MM.1S (cell line): ENCODE measurements at places on chromosomes 3 and 15.

GRCh38 chr3:112656043-112656442 is 15.1 kb upstream of the CCDC80 start:
- H3K36me3 ChIP-seq, result no peaks in the 10 kb centered on the region
- no peak for DNase-seq
- H3K4me3 ChIP-seq, result no peak overlapping the region
- no peaks in the 10 kb centered on the region for H3K4me1 ChIP-seq
- no peak overlapping the region for H3K27ac ChIP-seq
- no peaks in the 10 kb centered on the region for H3K27me3 ChIP-seq

DNA sequence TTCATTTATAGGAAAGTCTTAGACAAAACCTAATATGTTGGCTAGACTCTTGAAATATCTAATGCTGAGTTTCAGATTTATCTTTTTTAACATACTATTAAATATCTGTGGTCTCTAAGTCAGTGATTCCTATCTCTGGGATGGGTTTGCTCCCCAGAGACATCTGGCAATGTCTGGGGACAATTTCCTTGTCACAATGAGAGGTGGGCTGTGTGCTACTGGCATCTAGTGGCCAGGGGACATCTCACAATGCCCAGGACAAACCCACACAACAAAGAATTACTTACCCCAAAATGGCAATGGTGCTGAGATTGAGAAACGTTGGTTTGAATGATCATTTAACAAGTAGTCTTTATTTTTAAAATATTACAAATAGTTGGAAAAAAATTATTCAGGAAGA is 602.1 kb downstream of the MAGI1 start:
- H3K36me3 ChIP-seq, result no peaks in the 10 kb centered on the region
- no peak overlapping the region for H3K4me3 ChIP-seq
- no peak overlapping the region for H3K27ac ChIP-seq
- no peaks in the 10 kb centered on the region for H3K4me1 ChIP-seq
- DNase-seq, result peak; percentile 10

DNA sequence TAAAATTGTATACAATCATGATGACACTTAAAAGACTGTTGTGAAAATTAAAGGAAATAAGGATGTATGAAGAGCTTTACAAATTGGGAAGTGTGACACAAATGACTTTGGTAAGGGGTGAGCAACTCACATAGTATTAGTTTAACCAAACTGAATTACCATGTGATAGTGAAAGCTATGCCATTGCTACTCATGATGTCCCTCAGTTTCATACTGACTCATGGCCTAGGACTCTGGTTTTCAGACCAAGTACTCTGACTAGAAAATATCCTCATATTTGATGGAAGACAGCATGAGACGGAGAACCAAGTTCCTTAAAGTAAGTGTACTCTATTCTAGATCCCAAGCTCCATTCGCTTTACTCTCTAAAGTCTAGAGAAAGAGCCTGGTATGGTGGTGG is 203.2 kb upstream of the ICE2 start:
- no peaks in the 10 kb centered on the region for H3K36me3 ChIP-seq
- no peak overlapping the region for H3K27ac ChIP-seq
- no peak overlapping the region for H3K4me3 ChIP-seq
- no peaks in the 10 kb centered on the region for H3K27me3 ChIP-seq

DNA sequence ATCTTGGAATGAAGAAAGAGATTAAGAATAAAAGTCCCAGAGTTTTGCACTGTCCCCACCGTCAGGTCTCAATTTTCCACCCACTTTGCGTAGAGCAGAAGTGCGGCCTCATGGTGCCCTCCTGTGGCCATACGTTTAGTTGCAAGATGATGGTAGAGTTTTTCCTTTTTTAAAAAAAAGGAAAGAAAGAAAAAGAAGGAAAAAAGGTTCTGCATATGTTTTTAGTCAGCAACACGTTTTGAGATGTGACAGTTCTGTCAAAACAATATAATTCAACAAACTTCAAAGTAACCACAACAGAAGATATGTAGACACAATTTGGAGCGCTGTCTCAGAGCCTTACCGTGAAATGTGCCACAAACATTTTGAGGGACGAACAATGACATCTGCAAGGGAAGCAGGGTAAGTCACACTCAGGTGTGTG is 24.6 kb downstream of the EBLN2 start:
- no peaks in the 10 kb centered on the region for H3K36me3 ChIP-seq
- peak; percentile 29 for DNase-seq
- H3K4me1 ChIP-seq, result no peaks in the 10 kb centered on the region
- H3K27ac ChIP-seq, result no peak overlapping the region
- no peak overlapping the region for H3K4me3 ChIP-seq
- no peaks in the 10 kb centered on the region for H3K27me3 ChIP-seq

GRCh38 chr3:73319179-73319769 is 257.8 kb downstream of the EBLN2 start:
- no peaks in the 10 kb centered on the region for H3K27me3 ChIP-seq
- no peak overlapping the region for H3K27ac ChIP-seq
- no peak for DNase-seq
- no peaks in the 10 kb centered on the region for H3K4me1 ChIP-seq
- no peak overlapping the region for H3K4me3 ChIP-seq
- H3K36me3 ChIP-seq, result no peaks in the 10 kb centered on the region

GRCh38 chr3:112127522-112128494 is 5.2 kb downstream of the GCSAM start:
- H3K27ac ChIP-seq, result peak overlapping the region; percentile 81
- peaks cover 68% of the 10 kb centered on the region for H3K4me1 ChIP-seq
- H3K36me3 ChIP-seq, result 0 out of 2 replicates have a peak, but pooled peaks cover 3% of the 10 kb centered on the region
- peak; percentile 42 for DNase-seq
- peak overlapping the region; percentile 24 for H3K4me3 ChIP-seq

DNA sequence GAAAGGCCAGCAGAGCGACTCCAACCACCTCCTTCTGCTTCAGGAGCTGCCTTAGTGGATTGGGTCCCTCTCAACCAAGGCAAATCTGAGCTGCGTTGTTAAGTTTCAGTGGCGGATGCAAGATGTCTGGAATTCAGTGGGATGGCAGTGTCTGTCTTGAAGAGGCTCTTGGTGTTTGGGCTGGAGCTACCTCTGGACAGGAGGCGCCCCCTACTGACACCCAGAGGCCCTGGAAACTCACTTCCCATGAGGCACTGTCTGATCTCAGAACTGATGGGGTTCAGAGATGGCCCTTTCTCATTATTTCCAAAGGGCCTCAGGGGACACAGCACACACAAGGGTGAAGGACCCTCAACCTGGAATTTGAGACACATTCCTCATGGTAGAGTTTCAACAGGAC is 6.0 kb upstream of the SLC28A1 start:
- DNase-seq, result peak; percentile 43
- H3K27ac ChIP-seq, result no peak overlapping the region
- no peaks in the 10 kb centered on the region for H3K27me3 ChIP-seq
- H3K4me3 ChIP-seq, result no peak overlapping the region
- no peaks in the 10 kb centered on the region for H3K4me1 ChIP-seq

DNA sequence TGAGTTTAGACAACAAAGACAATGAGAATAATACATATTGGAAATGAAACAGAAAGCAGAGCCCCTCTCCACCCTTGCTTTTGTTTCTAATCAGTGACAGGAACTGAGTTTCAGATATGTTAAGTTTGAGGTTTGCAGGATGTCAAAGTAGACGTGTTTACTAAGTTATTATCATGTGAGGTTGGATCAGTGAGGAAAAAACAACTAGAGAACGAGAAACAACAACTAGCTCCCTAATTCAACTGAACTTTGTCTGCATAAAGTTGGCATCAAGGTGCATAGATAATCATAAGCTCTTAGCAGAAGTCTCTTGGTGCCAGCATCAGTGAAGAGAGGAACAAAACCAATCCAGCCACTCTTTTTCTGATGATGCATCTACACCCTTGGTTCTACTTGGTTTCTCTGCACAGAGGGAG is 491.1 kb upstream of the NR2F2 start:
- no peaks in the 10 kb centered on the region for H3K27me3 ChIP-seq
- H3K27ac ChIP-seq, result peak overlapping the region; percentile 91
- peak; percentile 85 for DNase-seq
- peak overlapping the region; percentile 29; the same call in 1 of the 2 replicates for H3K4me3 ChIP-seq

DNA sequence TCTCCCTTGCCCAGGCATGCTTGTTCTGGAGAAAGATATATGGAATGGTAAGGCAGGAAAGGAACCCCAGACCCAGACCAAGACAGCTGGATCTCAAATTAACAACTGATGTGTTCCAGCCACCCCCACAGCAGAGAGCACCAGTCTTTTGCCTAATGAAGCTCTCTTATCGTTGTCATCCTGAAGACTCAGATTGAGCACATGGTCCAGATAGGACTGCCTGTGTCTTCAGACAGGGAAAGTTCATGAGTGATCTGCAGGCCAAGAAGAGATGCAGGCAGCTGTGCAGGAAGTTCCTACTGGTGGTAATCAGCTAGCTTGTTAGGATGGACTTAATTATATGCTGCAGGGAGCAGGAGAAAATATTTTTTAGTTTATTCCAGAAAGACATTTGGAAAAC is 53.3 kb downstream of the PPP2R3A start:
- no peaks in the 10 kb centered on the region for H3K4me1 ChIP-seq
- H3K36me3 ChIP-seq, result no peaks in the 10 kb centered on the region
- no peak overlapping the region for H3K4me3 ChIP-seq
- no peak for DNase-seq

DNA sequence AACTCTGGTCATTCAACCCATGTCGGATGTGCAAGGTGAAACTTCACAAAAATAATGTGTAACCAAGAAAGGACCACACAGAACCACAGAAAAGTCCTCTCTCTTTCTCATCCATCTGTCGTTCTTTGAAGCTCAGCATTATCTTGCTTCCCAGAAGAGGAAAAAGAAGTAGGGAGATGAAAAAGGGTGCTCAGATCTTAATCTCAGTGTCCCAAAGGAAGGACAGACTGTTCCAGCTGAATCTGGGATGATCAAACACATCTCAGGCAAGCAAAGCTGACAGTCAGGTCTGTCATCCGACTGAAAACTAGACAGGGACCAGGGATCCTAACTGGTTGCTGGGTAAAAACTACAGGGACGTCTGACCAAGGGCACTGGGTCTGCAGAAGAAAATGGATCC is 16.2 kb downstream of the ARHGEF3 start:
- no peak overlapping the region for H3K27ac ChIP-seq
- no peaks in the 10 kb centered on the region for H3K27me3 ChIP-seq
- H3K36me3 ChIP-seq, result no peaks in the 10 kb centered on the region
- no peak overlapping the region for H3K4me3 ChIP-seq
- H3K4me1 ChIP-seq, result peaks cover 31% of the 10 kb centered on the region

GRCh38 chr3:134364936-134365765 is 9.1 kb downstream of the AMOTL2 start:
- H3K27me3 ChIP-seq, result no peaks in the 10 kb centered on the region
- DNase-seq, result no peak
- no peaks in the 10 kb centered on the region for H3K36me3 ChIP-seq
- H3K4me3 ChIP-seq, result no peak overlapping the region
- H3K27ac ChIP-seq, result no peak overlapping the region
- peaks cover 17% of the 10 kb centered on the region for H3K4me1 ChIP-seq

- H3K27me3 ChIP-seq, result no peaks in the 10 kb centered on the region
- H3K27ac ChIP-seq, result no peak overlapping the region
- H3K4me3 ChIP-seq, result no peak overlapping the region
- H3K36me3 ChIP-seq, result no peaks in the 10 kb centered on the region
- no peak for DNase-seq
Measured at GRCh38 chr3:150302246-150302645, 105.9 kb upstream of the TSC22D2 start.

GRCh38 chr3:169836078-169836941 is 23.6 kb upstream of the LRRC34 start:
- no peaks in the 10 kb centered on the region for H3K27me3 ChIP-seq
- no peaks in the 10 kb centered on the region for H3K36me3 ChIP-seq
- DNase-seq, result no peak
- H3K4me3 ChIP-seq, result no peak overlapping the region
- no peak overlapping the region for H3K27ac ChIP-seq

DNA sequence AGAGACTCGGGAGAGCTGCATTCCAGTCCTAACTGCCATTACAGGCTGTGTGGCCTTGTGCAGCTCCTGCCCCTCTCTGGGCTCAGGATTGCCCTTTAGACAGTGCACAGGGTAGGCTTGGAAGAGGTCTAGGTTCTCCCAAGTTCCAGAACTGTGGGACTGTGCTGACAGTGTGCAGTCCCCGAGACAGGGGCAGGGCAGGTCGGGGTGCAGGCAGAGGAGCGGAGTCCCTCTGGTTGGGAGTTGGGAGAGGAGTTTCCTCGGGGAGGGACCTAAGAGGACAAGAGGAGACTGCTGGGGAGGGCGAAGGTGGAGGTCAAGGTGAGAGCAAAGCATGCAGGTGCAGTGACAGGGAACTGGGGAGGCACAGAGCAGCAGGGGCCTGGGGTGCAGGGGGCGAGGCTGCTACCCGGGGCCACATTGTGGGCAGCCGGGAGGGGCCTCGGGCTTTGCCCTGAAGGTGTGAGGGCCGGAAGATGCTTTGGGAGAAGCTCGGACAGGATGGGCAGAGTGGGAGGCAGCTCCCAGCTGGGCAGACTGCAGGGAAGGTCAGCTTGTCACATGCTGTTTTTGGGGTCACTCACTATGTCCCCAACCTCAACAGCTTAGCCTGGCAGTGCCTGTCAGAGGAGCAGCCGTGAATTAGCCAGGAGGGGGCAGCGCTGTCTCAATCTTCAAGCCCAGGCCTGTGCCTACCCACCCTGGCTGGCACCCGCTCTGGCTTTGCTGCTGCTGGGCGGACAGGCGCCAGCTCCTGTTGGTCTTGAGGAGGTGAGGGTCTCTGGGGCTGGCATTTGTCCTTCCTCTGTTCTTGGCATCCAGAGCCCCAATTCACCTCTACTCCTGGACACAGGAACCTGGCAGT is 15.4 kb upstream of the CSPG4 start:
- peak; percentile 20 for DNase-seq
- H3K4me1 ChIP-seq, result peaks cover 8% of the 10 kb centered on the region
- no peaks in the 10 kb centered on the region for H3K36me3 ChIP-seq

DNA sequence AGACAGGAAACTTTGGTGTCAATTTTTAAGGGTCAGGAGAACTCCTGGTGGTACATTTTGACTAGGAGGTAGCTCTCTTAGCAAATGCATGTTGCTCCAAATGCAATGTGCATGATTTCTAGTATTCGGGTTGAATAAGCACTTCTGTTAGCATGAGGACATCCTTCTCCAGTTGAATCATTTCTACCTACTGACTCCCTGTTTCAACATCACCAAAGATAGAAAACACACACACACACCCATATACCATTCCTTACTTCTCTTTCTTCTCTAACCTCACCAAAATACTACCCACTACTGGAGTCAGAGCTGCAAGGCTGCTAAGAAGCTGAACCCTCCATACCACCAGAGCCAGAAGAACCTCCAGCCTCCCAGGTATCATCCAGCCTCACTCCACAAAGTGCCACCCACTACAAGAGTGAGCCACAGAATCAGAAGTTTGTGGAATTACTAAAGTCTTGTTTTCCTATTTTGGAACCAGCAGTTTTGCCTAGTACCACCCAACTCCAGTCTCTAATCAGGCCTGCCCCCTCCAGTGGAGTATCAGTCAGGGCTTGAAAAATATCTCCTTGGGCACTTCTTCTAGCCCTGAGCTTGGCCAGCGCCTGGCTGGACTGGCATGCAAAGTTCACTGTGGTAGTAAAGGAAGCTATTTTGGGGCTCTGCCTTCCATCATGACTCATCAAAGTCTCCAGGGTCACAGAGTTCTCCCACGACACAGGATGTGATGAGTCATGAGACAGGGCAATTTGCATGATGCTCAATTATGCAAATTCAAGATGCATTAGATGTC is 110.3 kb downstream of the CYP19A1 start:
- H3K36me3 ChIP-seq, result no peaks in the 10 kb centered on the region
- H3K4me3 ChIP-seq, result no peak overlapping the region
- no peaks in the 10 kb centered on the region for H3K27me3 ChIP-seq
- DNase-seq, result peak; percentile 81

GRCh38 chr15:67680641-67681040 is 138.1 kb downstream of the MAP2K5 start:
- H3K27ac ChIP-seq, result no peak overlapping the region
- no peak overlapping the region for H3K4me3 ChIP-seq
- no peak for DNase-seq
- H3K27me3 ChIP-seq, result no peaks in the 10 kb centered on the region

- H3K36me3 ChIP-seq, result no peaks in the 10 kb centered on the region
- no peaks in the 10 kb centered on the region for H3K27me3 ChIP-seq
- no peak overlapping the region for H3K4me3 ChIP-seq
- H3K27ac ChIP-seq, result no peak overlapping the region
Measured at GRCh38 chr15:75591655-75592364, 12.7 kb upstream of the PTPN9 start.
